GM23338 (cell line): ENCODE measurements at places on chromosomes 1 and 21. TPM values are rescaled to one million over a fixed set of nuclear protein-coding genes. Genes with fewer than 3 reads are reported as not detected.

DNA sequence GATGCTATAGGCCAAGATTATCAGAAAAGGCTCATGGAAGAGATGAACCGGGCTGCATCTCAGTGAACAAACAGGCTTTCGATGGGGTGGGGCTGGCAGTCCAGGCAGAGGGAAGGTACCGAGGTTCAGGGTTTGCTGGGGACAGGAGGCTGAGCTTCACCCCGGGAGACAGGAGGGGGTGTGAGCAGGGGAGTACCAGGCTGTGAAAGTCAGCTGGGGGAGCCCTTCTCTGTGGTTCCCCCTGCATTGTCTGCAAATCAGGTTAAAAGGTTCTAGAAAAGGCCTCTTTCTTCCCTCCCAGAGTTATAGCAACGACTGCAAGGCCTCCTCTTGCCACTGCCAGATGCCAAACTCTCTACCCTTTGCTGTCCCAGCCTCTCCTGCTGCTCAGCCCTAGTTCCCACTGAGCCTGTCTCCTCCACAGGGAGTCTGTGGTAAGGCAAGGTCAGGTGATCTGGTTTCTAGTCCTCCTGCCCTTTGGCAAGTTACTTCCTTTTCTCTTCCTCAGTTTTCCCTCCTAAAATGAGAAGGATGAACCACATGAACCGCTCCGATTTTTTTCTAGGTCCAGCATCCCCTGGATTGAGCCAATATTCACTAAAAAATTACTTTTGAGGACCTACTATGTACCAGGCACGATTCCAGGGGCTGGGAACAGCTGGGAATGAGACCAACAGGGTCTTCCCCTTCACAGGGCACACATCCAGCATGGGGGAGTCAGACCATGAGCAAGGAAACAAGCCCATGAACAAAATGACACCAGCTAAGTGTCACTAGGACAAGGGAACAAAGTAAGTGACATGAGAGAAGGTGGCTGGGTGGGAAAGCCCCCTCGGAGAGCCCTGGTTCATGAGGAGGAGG, 7.2 kb downstream of the LAD1 start:
- H3K4me3 ChIP-seq: no peak overlapping the region
- no peak for DNase-seq
- no peak overlapping the region for H3K27ac ChIP-seq
- no peaks in the 10 kb centered on the region for H3K27me3 ChIP-seq

- no peak for DNase-seq
- H3K36me3 ChIP-seq: no peaks in the 10 kb centered on the region
- no peaks in the 10 kb centered on the region for H3K4me1 ChIP-seq
- H3K27ac ChIP-seq: no peak overlapping the region
- H3K27me3 ChIP-seq: peaks cover 100% of the 10 kb centered on the region
Measured at GRCh38 chr1:169683661-169684060, 27.8 kb downstream of the SELL start.

GRCh38 chr1:202697038-202697437, 13.2 kb downstream of the SYT2 start:
- peak; percentile 53 for DNase-seq
- H3K4me3 ChIP-seq: no peak overlapping the region
- H3K27me3 ChIP-seq: no peaks in the 10 kb centered on the region
- 0 out of 2 replicates have a peak, but pooled peaks cover 4% of the 10 kb centered on the region for H3K4me1 ChIP-seq
- no peak overlapping the region for H3K27ac ChIP-seq

GRCh38 chr1:185668013-185668412, 66.2 kb upstream of the HMCN1 start:
- H3K36me3 ChIP-seq: no peaks in the 10 kb centered on the region
- H3K4me3 ChIP-seq: no peak overlapping the region
- no peak overlapping the region for H3K27ac ChIP-seq
- H3K27me3 ChIP-seq: no peaks in the 10 kb centered on the region
- H3K4me1 ChIP-seq: peaks cover 5% of the 10 kb centered on the region
- no peak for DNase-seq

DNA sequence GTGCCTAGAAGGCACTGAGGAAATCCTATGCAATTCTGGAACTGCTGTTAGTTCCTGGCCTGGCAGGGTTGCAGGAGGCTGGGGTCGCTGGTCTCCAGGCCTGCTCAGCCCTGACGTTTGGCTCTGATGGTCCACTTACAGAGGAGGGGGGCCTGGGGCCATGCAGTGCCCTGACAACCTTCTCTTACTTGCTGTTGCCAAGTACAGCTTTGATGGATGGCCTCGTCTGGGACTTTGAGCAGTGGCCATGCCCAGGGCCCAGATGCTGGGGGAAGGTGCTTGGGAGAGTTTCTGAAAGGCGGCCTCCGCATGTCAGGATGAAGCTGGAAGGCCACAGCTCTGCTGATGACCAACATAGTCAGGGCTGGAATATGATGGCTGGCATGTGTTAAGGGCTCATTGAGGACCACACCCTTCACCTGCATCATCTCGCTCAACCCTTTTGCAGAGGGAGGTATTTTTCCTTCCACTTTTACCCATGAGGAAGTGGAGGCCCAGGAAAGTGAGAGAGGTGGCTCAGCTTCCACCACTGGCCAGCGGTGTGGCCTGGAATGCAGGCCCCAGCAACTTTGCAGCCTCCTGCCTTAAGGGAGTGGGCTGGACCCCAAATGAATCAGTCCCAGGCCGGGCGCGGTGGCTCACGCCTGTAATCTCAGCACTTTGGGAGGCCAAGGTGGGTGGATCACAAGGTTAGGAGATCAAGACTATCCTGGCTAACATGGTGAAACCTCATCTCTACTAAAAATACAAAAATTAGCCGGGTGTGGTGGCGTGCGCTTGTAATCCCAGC, 34.7 kb upstream of the LRRC3 start:
- H3K27me3 ChIP-seq: no peaks in the 10 kb centered on the region
- no peak overlapping the region for H3K4me3 ChIP-seq
- no peak for DNase-seq
- H3K27ac ChIP-seq: no peak overlapping the region

DNA sequence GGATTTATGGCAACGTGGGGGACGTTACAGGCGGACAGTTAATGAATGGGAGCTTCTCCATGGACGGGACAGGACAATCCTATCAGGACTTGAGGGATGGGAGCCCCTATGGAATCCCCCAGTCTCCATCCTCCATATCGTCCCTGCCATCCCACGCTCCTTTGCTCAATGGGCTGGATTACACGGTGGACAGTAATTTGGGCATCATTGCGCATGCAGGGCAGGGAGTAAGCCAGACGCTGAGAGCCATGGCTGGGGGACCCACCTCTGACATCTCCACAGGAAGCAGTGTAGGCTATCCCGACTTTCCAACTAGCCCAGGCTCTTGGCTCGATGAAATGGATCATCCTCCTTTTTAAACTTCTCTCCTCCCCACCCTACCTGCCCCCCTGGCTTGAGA, 44.2 kb downstream of the LHX4 start:
- peaks cover 8% of the 10 kb centered on the region for H3K36me3 ChIP-seq
- H3K4me3 ChIP-seq: no peak overlapping the region
- no peaks in the 10 kb centered on the region for H3K27me3 ChIP-seq

- no peak for DNase-seq
- H3K27me3 ChIP-seq: peaks cover 22% of the 10 kb centered on the region
- H3K36me3 ChIP-seq: no peaks in the 10 kb centered on the region
- no peak overlapping the region for H3K27ac ChIP-seq
- peaks cover 27% of the 10 kb centered on the region for H3K4me1 ChIP-seq
Measured at GRCh38 chr1:184027826-184028695, 9.5 kb downstream of the COLGALT2 start.

DNA sequence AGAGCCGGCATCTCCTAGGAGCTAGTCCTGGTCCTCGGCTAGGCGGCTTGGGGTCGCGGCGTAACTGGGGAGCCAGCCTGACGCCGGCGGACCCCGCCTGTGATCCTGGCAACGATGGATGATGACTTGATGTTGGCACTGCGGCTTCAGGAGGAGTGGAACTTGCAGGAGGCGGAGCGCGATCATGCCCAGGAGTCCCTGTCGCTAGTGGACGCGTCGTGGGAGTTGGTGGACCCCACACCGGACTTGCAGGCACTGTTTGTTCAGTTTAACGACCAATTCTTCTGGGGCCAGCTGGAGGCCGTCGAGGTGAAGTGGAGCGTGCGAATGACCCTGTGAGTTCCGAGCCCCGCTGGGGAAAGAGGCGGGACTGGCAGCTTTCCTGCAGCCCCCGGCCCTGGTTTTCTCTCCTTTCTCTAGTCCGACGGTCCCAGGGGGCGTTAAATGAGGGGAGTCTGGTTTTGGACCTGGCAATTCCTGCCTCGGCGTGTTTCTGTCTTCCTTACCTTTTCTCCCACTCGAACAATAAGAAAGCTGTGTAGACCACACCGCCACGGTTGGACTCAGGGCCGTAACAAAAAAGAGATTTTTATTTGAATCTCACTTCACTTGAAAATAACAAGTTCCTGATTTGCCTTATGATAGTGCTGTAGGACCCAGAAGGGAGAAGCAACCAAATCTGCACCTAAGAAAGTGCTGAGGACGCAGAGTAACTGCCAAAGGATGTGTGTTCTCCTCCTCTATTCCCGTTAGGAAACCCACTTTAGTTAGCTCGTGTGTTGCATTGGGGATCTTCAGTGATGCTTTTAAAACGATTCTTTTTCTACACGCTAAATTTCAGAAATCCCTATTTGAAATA, at the start of gene SPRTN:
Gene SPRTN, plus strand, starts transcription at position 24 of the 859 bp plus-strand sequence. Its CDS starts 91 bp downstream, at position 115.
- DNase-seq: peak; percentile 94
- peak within 1 kb of the TSS; percentile 90 for H3K4me3 ChIP-seq
- H3K27me3 ChIP-seq: no peaks in the 10 kb centered on the region
- peak within 1 kb of the TSS; percentile 75 for H3K27ac ChIP-seq

DNA sequence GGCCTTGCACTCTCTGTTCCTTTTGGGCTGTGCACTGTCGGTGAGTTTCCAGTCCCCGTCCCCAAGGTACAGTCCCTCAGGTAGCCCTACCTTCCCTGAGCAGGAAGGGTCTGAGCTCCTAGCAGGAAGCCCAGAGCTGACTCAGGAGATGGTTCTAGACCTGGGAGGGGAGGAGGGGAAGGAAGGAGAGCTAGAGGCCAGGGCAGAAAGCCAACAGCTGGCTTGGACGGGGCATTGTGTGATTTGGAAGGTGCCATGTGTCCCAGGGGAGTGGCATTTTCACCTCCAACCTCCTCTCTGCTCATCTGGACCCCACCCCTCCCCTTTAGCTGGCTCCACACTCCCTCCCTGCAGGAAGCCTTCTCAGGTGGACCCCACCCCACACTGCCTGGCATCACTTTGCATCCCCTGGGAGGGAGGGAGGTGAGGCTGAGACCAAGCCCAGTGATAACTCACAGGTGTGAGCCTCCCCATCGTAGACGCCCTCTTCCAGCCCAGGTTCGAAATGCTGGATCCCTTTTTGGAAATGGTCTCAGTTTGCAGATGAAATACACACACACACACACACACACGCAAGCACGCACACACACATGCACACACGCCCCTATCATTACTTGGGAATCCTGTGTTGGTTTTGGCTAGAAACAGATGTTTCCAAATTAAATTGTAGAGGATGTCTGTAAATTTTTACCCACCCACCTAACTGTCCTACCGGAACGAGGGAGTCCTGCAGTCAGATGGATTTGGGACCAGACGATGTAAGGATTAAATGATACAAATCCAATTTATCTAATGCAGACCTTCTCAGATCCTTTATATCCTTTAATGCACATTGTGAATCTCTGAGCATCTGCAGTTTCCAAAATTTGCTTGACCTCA, 19.7 kb upstream of the IFNLR1 start:
- no peaks in the 10 kb centered on the region for H3K27me3 ChIP-seq
- H3K4me3 ChIP-seq: no peak overlapping the region

DNA sequence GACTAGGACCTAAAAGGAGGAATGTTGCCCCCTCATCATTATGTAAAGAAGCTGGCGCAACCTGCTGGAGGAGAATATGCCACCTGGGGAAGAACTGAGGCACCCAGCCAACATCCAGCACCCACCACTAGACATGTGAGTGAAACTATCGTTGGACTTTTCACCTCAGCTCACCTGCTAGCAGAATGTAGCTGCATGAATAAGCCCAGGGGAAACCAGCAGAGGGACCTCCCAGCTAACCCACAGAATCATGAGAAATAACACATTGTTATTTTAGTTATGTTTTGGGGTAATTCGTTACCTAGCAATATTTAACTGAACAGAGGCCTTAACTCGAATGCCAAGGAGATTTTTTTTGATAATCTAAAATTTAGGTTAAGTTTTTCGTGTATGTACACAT, 542.5 kb upstream of the DAB1 start:
- H3K4me3 ChIP-seq: no peak overlapping the region
- no peaks in the 10 kb centered on the region for H3K36me3 ChIP-seq
- H3K27ac ChIP-seq: no peak overlapping the region
- H3K27me3 ChIP-seq: no peaks in the 10 kb centered on the region

DNA sequence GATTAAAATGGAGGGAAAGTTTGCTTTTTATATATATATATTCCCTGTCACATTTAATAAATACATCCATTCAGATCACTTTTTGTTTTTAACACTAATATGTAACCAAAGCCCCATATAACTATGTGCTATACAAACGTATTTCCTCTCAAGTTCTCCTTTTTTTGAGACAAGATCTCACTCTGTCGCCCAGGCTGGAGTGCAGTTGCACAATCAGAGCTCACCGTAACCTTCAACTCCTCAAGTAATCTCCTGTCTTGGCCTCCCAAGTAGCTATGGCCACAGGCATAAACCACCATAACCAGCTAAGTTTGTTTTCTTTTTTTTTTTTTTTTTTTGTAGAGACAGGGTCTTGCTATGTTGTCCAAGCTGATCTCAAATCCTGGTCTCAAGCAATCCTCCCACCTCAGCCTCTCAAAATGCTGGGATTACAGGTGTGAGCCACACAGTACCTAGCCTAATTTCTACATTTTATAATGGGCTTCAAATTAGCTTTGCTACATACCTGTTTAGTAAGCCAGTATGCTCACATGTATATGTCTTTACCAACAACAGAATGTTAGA, 120.0 kb downstream of the TGFBR3 start:
- H3K4me3 ChIP-seq: no peak overlapping the region
- no peaks in the 10 kb centered on the region for H3K27me3 ChIP-seq
- H3K36me3 ChIP-seq: no peaks in the 10 kb centered on the region
- no peaks in the 10 kb centered on the region for H3K4me1 ChIP-seq
- no peak for DNase-seq

GRCh38 chr1:176379626-176380339, 83.2 kb upstream of the PAPPA2 start:
- no peak overlapping the region for H3K27ac ChIP-seq
- no peak overlapping the region for H3K4me3 ChIP-seq
- no peaks in the 10 kb centered on the region for H3K27me3 ChIP-seq
- no peak for DNase-seq

GRCh38 chr1:186566140-186566855, 105.4 kb upstream of the PDC start:
- H3K27ac ChIP-seq: no peak overlapping the region
- no peak overlapping the region for H3K4me3 ChIP-seq
- H3K36me3 ChIP-seq: no peaks in the 10 kb centered on the region
- H3K27me3 ChIP-seq: no peaks in the 10 kb centered on the region
- no peak for DNase-seq
- no peaks in the 10 kb centered on the region for H3K4me1 ChIP-seq

GRCh38 chr21:31974454-31974985, 101.7 kb downstream of the HUNK start:
- no peaks in the 10 kb centered on the region for H3K27me3 ChIP-seq
- no peaks in the 10 kb centered on the region for H3K36me3 ChIP-seq
- no peak overlapping the region for H3K27ac ChIP-seq
- H3K4me1 ChIP-seq: no peaks in the 10 kb centered on the region
- H3K4me3 ChIP-seq: no peak overlapping the region
- peak; percentile 36 for DNase-seq

CFAP74 gene
- total RNA-seq: 0.16 TPM in 1 of 2 replicates, not detected in the other

SHCBP1L gene
- total RNA-seq: not detected in 2 replicates

KCNJ9 gene
- total RNA-seq: 0.08 and 0.24 TPM in 2 replicates

C1orf53 gene
- 2.7 TPM in 1 of 2 replicates, not detected in the other for total RNA-seq

RGS16 gene
- 15.4 and 18.2 TPM in 2 replicates for total RNA-seq

SAMD11 gene
- total RNA-seq: 0.14 and 0.19 TPM in 2 replicates

PADI2 gene
- 3.7 and 4.3 TPM in 2 replicates for total RNA-seq

NCF2 gene
- not detected in 2 replicates for total RNA-seq

ANGPTL3 gene
- not detected in 2 replicates for total RNA-seq

RIMS3 gene
- 19.7 and 27.2 TPM in 2 replicates for total RNA-seq

ZNF593OS gene
- total RNA-seq: not detected in 2 replicates

PCBP3 gene
- total RNA-seq: 7.8 and 9.1 TPM in 2 replicates
